Activated CD4-positive, alpha-beta T cell treated with anti-CD3 and anti-CD28 coated beads, Interleukin-2, amount 50 U/mL, for 24 hours (primary cell): ENCODE measurements at places on chromosomes 3 and 15.

GRCh38 chr15:66167854-66168253 lies 85.7 kb downstream of the MEGF11 start:
- DNase-seq, result no peak

DNA sequence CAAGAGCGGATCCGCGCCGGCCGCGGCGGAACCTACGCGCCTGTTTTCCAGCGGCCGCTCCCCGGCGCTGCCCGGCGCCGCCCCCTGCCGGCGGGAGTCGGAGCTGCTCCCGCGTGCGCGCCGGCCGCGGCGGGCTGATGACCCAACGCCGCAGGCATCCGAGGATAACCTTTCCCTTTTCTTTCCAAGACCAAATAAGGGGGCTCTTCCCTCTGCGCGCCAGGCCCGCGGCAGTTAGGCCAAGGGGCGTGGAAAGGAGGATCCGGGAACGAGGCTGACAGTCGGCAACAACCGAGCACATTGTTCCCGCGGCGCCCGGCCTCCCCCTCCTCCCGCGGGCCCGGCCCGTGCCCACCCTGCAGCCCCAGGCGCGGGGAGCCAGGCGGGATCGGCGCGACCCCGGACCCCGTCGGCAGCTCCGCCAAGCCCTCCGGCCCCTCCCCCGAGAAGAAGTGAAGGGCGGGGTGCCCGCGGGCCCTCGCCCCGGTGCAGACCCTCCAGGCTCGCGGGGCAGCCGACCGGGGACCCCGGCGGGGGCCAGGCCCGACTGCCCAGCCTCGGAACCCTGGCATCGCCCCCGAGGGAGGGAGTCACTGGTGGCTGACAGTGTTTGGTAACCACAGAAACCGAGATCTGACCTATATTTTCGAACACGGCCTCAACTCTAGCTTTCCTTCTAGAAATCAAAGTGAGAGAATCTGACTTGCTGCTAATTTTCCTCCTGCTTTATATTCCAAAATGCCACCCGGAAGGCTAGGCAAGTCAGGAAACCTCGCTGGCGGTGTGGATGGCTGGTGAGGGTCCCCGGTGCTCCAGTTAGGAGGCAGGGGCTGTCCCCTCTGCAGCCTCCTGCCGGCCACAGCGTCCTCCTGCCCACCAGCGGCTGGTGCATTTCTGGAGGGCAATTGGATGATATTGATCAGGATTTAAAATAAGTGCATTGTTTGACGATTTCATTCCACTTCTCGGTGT lies 45.6 kb upstream of the SYNM start:
- DNase-seq, result peak; percentile 19

GRCh38 chr3:169984292-169984691 lies 17.7 kb downstream of the SEC62 start:
- DNase-seq, result no peak

DNA sequence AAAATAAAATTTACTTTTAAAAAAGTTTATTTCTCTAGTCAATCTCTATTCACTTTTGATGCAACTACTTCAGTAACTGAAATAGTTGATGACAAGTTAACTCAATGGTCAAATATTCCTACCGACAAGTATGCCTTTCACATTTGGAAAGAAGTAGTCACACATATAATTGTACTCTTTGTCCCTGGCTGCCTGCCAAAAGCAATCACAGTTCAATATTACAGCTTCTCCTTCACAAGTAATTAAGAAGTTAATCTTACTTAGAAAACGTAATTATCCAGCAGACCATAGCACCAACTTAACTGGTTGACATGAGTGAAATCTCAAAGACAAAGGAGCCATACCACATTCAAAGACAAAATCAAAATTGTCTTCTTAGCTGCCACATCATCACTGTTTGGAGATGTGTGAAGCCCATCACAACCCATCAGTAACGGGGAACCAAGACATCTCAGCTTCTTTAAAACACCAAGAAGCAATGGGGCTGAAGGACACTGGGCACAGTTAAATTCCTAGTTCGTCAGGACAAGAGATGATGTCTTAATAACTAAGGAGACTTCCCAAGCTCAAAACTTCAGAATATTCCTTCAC lies 86.1 kb downstream of the PLCH1 start:
- DNase-seq, result no peak

DNA sequence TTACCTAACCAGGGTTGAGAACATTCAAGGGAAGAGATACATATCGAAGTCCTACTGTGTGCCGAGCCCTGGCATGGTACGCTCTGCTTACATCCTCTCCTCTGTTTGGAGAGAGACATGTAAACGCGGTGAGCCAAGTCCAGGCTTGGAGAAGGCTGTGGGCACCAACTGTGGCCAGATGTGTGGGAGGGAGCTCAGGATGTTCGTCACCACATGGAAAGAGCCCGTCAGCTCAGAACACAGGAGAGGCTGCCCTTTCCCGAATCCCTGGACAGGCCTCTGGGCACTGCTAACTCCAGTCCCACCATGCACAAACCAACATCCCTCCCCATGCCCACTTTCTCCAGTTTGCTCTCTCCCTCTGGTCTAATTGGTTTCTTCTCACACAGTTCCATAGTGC lies 43.0 kb downstream of the MESD start:
- DNase-seq, result no peak

DNA sequence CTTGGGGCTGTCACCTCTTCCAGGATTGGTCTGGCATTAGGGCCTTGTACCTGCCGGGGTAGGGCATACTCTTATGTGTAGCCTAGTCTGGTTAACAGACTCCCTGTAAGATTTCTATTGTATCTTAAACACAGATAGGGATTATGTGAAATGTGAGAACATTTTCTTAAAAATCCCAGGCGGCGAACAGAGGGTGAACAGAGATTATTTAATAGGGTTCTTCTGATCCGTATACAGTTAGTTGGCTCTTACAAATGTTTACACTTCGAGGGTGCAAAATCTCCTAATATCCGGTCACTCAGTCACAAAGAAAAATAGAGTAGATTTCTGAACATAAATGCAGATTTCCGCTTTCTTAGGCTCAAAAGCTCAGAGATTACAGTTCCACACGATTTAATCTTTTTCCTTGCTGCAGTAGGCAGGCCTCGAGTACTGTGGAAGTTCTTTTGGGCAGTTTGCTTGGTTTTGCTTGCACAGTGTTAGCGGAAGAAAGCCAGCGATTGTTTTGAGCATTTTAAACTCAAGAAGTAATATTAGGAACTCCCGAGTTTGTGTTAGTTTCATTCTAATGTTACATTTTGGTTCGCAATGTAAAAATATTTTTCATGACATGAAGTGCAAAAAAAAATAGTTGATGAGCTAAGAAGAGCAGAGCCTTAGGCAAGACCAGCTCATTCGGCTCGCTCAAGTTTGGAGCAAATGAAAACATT lies 993 bp downstream of the PLCL2 start:
- DNase-seq, result no peak

GRCh38 chr15:73756947-73757513 lies 3.9 kb upstream of the INSYN1 start:
- no peak for DNase-seq

DNA sequence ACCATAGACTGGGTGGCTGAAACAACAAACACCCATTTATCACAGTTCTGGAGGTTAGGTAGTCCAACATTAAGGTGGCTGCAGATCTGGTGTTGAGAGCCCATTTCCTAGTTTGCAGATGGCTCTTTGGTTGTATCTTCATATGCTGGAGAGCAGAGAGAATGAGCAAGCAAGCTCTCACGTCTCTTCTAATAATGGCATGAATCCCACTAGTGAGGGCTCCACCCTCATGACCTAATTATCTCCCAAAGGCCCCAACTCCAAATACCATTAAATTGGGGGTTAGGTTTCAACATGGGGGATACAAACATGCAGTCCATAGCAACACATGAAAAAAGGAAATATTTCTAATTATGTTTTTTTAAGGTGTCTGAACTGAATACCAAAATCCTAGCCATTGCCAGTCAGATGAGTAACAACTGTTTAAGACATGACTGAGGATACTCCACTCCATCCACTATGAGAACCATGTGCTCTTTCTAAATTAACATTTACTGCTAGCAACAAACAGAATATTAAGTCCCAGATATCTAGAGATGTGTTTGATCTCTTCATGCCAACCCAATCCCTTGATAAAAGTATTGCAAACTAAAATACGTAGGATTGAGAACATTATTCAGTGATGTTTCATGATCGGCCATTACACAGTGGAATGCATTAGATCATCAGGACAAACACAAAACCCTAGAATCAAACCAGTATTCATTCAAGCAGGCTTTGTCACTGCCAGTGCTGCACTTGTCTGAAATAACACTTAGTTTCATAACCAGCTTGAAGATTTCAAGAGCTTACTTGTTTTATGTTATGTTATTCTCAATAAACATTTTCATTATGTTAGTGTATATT lies 340.3 kb downstream of the SLC9A9 start:
- DNase-seq, result no peak

- DNase-seq, result no peak
These were observed 2.1 kb downstream of the RFX7 start for GRCh38 chr15:56241374-56242105.

DNA sequence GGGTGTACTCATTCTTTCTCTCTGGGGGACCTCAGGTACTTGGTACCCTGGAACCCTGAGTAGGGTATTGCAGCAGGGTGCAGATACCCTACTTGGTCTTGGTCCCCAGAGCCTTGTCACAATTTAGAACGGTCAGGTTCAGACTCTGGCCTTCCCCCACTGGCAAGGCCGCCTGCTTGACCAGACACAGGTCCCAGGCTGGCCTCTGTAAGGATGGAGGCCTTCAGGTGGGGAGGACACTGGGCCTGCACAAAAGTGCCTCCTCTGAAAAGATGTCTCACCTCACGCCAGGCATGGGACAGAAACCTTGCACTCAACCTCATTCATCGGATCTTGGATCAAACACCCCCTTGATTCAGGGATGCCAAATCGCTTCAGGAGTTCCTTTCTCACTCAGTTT lies 158.4 kb downstream of the KLF13 start:
- no peak for DNase-seq

DNA sequence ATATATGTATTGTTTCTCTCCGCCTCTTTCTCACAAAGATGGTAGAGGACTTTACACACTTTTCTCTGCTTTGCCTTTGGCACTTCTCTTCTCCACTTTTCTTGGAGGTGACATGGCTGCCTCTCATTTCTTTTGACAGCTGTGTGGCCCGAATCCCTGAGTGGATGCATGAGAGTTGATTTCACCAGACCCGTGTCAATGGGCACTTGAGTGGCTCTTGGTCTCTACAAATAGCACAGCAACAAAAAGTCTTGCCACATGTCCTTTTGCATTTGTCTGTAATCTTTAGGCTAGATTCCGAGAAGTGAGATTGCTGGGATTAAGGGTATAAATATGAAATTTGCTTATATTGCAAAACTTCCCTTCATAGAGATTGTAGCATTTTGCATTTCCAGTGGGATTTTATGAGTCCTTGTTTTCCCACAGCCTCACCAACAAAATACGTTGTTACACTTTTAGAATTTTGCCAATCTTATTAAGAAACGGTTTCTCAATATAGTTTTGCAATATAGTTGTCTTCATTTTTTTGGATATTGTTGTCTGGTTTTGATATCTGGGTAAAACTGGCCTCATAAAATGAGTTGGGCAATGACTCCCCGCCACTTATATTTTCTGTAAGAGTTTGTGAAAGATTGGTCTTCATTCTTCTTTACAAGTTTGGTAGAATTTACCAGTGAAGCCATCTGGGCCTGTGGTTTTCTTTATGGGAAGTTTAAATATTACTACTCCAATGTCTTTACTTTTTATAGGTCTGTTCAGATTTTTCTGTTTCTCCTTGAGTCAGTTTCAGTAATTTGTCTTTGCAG lies 5.2 kb upstream of the TRPM1 start:
- no peak for DNase-seq

- DNase-seq, result no peak
These were observed 4.6 kb upstream of the TM4SF1 start for GRCh38 chr3:149382101-149382467.

DNA sequence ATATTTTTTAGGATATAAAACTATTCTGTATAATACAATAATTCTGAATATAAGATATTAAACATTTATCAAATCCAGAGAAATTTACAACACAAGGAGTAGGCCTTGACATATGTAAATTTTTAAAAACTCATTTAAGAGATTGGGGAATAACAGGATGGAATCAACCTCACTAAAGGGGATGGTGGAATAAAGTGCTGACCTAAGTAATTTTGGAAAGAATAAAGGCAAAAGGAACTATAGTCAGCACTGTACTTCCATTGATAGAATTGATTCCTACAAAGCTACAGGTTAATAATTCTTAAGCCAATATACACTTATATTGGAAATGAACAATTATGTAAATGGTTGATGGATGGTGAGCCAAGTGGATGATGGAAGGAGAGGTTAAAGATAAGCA lies 549.3 kb downstream of the TBL1XR1 start:
- DNase-seq, result no peak

DNA sequence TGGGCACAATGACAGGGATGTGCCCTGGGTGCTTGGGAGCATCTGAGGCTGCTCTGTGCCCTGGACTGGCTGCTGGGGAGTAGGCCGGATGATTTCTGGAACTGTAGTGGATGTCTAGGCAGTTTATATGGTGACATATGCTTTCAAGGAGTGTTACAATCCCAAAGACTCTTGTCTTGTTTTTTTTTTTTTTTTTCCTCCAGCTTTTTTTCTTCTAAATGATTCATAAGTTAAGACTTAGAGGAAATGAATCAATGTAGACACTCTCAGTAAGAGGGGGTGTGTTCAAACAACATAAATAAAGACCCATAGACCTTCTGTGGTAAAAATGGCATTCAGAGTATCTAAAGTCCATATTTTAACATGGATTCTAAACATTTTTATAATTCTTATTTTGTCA lies 706.1 kb upstream of the GOLIM4 start:
- DNase-seq, result no peak

GRCh38 chr3:8567784-8568575 lies 66.4 kb downstream of the LMCD1 start:
- no peak for DNase-seq

DNA sequence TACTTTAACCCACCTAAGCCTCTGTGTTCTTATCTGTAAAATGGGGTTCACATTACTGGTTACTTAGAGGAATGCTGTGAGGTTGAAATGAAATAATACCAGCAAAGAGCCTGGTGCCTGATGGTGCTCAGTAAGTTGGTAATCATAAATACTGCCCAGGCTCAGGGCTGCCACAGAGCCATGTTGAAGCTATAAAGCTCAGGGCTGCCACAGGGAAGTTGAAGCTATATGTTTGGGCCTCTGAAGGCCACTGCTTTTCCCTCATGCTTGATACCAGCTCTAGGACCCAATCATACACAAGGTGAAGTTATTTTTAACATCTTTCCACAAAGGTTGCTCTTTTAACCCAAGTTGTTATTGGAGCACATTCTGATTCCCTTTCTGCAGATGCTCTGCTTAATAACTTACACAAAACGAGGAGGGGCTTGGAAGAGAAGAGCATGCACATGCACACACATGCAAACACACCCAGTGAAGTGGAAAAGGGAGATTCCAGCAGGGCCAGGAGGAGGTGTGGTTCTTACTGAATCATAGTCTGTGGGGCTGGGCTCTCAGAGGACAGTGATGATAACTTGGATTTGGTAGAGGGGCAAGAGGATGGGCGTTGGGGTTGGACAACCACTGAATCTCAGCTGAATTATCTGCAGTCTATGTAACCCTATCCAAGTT lies 17.4 kb downstream of the PARP14 start:
- DNase-seq, result no peak

- DNase-seq, result no peak
These were observed 247.2 kb downstream of the OPA1 start for GRCh38 chr3:193840111-193840641.

GRCh38 chr3:42078677-42079076 lies 12.5 kb upstream of the TRAK1 start:
- no peak for DNase-seq
